ENCODE measurements at places on chromosomes 12 and 14.
A peak's percentile ranks its signal among the peaks of the same experiment; 100 is the strongest.

DNA sequence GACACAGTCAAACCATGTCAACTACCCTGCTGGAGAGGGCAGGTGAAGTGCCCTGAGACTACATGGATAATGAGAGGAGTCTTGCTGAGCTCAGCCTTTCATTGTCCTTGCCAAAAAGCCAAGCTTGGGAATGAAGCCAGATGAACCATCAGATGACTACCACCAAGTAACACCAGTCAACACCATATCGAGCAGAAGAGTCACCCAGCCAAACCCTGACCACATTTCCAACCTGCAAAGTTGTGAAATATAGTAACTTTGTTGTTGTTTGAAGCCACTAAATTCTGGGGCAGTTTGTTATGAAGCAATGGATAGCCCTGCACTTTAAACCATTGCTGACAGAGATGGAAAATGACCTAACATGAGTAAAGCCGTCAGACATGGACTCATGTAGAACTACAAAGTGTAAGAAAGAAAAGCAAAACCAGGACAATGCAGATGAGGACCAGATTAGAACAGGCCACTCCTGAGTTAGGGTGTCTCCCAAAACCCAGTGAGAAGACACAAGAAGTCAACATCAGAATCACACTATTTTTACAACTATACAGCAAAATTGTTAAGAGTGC, 12.5 kb upstream of the CRADD start:
- DNase-seq = no peak

DNA sequence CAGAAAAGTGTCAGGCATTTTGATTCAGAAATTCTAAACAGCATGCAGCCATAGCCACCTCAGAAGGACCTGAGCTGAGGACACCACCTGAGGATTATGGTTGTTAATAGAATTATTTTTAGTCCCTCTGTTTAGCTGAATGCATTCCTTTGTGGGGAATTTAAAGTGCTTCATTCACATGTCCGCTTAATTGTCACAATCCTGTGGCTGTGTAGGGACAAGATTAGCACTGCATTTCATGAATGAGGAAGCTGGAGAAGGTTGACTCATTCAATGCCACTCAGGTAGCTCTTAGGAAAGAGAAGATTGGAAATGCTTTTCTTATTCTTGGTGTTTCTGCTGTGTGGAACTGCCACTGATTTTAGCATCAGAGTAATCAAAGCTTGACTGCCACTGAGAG, 42.0 kb upstream of the KRR1 start:
- DNase-seq = no peak

GRCh38 chr14:31084385-31084784, 58.2 kb upstream of the STRN3 start:
- peak; percentile 8 for DNase-seq

DNA sequence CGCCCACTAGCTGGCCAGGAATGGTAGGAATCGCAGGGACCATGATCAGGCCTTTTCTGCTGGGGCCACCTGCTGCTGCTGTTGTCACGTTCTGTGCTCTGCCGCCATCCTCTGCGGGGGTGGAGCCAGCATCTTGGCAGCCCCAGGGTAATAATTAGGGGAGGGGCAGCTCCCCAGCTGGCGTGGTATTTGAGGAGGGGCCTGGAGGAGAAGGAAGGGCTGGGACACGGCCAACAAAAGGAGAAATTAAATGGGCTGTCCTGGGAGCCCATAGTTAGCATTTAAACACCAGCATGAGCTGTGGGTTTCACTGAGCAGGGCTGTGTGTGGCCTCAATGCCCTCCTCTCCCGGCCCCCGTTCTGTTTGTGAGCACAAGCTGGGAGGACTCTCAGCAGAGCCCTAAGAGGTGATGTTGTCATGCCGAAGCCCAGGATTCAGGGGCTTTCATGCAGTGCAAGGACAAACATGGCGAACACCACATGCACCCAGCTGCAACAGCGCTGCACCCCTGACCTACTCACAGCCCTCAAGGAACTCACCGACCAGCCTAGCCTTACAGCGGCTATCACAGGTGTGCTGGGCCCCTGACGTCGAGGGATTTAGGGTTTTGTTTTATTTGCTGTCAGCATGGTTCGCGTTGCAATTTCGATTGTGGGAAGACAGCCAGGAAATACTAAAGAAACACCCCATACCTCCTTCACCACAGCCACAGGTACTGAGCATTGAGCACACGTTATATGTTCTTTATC, 324.3 kb downstream of the CACNA1C start:
- DNase-seq = no peak

DNA sequence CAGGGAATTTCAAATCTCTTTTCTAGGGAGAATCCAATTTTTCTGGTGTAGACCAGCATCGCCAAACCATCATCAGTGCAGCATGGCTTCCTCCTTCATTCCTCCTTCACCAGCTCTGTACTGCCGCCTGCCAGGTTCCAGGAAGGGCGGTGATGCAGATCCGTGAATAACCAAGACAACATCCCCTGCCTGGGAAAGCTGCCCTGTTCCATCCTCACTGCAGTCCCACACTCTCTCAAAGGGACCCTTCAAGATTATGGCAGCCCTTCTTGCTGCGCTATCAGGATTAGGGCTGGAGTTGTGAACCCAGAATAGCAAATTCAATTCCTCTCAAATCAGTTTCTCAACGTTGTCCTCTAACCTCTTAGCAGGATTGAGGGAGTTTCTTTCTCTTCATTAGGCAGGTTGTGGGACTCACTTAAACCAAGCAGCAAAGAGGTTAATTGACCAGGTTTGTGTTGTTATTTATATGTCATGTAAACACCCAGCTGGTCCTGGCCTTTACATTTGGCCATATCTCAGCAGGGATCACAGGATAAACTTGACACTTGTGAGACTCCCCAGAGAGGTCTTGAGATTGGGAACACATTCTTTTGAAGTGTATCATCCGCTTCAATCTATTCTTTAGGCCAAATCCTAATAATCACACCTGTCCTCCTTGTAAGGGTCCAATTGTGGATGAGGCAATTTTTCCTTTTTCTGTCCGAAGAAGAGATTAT, 26.2 kb downstream of the TMEM30B start:
- no peak for DNase-seq

GRCh38 chr14:99884834-99885648, 91.8 kb downstream of the EML1 start:
- DNase-seq = peak; percentile 70

DNA sequence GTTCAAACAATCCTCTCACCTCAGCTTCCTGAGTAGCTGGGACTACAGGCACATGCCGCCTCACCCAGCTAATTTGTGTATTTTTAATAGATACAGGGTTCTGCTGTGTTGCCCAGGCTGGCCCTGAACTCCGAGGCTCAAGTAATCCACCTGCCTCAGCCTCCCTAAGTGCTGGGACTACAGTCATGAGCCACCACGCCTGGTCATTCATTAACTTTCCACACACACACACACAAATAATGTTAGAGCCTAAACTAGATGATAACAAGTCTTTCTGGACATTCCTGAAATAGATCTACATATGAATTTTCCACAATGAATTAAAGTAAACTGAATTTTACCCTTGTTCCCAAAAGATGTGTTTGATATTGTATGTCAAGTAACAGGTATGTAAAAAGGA, 776.0 kb downstream of the GALC start:
- no peak for DNase-seq

DNA sequence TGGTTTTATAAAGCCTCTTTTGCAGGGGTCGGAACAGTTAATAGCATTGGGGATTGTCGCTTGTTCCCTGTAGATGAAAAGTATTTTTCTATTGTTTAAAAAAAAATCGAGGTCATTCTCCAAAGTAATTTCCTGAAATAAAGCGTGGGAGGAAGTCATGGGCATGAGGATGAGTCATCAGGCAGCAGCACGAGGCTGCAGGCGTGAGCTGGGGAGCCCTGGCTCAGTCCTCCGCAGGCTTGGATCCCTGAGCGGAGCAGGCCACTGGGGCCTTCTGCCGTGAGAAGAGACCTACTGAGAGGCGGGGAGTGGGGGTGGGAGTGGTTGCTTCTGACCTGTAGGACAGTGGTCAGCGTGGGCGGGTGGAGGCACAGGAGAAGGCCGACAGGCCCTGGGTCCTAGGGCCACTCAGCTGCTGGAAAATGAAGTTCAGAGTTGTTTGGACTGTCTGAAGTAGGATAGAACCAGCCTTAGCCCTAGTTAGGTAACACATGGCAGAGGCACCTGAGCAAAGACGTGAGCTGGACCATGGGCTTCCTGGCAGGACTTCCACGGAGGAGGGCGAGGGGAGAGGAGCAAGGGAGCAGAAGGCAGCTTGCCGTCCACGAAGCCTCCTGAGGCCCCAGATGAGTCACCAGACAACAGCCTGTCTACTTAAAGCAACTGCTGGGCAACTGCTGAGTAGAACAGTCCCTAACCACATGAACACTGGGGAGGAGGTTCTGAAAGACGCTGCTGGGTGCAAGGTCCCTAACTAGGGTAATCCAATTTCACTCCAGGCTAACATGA, 21.1 kb upstream of the LGALS3 start:
- DNase-seq = peak; percentile 57

DNA sequence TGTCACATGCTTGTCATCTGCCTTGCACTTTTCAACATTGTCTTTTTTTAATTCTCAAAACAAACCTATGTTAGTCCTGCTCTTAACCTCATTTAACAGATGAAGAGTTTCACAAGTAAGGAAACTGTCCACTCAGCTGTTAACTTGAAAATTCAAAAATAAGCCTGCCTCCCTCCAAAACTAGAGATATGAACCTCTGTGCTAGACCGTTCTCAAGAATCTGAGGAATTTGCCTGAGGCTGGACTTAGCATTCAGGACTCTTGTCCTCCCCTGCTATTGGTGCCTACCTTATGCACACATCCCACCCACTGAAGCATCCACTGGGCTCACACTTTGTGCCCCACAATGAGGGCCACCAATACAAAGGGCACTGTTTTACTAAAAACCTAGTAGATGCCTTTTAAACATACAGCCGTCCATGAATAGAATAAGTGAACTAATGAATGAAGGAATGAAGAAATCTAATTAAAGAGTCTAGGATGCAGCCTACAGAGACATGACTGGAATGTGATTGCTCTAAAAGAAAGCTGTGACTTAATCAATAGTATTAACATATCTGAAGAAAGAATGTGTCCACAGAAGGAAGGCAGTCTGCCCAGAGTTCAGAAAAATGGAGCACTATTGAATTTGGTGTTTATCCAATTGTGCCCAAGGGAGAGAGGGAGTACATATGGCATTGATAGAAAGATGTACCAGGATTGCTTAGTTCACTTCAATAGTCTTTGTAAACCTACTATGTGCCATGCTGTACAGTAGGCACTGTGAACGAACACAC, 238.5 kb downstream of the SPTSSA start:
- no peak for DNase-seq

DNA sequence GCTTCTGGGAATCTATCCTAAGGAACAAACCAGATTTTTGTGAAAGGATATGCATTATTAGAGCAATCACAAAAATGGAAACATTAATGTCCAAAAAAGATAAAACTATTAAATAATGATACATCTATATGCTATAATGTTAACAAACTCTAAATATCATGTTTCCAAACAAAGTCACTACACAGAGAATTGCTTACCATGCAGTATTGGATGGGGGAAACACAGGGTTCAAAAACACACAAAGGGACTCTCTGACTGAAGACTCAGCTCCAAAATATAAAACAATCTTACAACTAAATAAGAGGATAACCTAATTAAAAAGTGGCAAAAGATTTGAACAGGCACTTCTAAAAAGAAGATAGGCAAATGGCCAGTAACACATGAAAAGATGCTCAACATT, 304.2 kb downstream of the DPF3 start:
- no peak for DNase-seq

DNA sequence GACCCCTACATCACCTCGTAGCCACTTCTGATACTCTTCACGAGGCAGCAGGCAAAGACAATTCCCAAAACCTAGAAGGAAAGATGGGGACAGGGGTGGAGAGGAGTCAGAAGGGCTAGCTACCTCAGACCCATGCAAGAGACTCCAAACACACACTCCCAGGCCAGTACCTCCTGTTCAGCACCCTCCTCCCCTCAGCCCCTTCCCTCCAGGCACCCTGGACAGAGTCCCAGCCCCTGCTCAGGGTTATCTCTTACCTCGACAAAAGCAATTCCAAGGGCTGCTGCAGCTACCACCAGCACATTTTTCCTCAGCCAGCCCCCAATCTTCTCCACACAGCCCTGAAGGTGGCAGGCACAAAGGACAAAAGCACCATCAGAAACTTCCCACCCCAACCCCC, 3.3 kb downstream of the CD63 start:
- DNase-seq = no peak

DNA sequence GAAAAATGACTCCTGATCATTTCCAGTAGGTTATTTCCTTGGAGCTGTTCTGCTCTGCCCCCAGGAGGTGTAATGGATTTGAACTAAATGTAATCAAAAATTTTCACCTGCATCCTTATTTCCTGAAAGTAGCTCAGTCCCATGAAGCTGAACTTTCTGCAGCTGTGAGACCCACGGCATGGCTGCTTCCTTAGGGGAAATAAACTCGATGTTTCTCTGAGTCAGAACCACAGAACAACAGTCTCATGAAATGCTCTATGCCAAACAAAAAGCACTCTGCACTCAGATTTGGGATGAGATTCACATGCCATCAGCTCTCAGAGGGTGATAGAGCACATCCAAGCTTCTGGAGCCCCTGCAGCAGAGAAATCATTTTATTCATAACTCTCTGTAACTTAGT, 224.1 kb upstream of the PLEKHG7 start:
- DNase-seq = no peak

- peak; percentile 56 for DNase-seq
Measured at GRCh38 chr14:99729991-99730875, 46.1 kb downstream of the CYP46A1 start.

DNA sequence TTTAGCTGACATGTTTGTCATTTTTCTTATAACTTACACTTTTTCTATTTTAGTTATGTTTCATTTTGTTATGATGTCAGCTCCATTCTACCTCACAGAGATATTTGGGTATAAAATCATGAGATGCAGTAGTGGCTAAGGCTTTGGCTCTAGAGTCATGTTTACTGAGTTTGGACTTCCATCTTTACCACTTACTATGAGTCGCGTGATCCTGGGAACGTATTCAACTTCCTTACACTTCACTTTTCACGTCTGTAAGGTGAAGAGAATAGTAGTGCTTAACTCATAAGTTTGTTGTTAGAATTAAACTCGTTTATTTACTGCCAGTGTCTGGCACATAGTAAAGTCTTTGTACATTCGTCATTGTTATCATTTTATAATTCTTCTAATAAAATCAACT, 126.3 kb downstream of the ERC1 start:
- DNase-seq = no peak

DNA sequence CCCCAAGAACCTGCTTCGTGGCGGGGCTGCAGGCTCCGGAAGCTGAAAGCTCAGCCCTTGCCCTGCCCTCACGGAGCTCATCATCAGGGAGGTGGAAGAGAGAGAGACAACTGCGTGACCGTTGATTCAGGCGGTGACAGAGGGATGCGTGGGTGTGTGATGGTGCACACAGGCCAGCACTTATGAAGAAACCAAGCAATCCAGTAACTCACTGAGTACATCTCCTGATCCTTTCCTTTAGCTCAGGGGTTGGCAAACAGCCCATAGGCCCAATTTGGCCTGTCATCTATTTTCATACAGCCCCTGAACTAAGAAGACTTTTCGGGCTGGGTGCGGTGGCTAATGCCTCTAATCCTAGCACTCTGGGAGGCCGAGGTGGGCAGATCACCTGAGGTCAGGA, 49.9 kb downstream of the TESC start:
- DNase-seq = no peak
